Foreskin melanocyte (primary cell): ENCODE measurements at places on chromosomes 3 and 15.

- peak; percentile 33 for DNase-seq
Observed at GRCh38 chr15:72722071-72722696, 36.2 kb downstream of the BBS4 start.

DNA sequence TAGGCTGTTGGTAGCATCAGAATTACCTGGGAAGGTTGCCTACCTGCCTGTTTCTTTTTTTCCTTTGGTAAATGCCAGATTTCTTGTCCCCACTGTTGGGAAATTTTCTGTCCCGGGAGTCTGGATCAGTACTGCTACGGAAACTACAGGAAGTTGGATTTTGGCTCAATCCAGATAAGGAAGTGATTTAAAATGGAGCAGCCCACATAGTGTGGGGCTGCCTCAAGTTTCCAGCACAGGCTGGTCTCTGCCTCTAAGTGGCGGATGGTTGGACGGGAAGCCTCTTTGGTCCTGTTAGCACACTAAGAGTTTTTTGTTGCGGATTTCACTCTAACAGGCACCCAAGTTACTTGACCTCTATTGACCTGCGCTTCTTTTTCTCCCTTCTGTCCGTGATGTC lies 54.7 kb downstream of the EEFSEC start:
- no peak for DNase-seq

DNA sequence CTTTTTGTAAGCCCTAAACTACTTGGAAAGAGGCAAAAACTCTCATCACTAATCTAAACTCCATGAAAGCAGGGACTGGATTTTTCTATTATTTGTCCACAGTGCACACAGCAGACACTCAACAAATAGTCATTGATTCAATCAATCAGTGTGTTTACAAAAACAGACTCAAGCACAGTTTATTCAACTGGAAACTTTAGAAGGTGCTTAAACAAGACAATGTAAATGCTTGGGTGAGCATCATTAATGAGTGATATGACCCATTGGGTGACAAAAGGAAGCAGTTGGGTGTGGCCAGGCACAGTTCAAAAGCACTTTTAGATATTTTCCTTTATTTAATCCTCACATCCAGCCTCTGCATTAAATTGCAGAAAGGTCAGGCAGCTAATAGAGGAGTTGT lies 32.0 kb upstream of the PPP4R2 start:
- DNase-seq, result no peak

DNA sequence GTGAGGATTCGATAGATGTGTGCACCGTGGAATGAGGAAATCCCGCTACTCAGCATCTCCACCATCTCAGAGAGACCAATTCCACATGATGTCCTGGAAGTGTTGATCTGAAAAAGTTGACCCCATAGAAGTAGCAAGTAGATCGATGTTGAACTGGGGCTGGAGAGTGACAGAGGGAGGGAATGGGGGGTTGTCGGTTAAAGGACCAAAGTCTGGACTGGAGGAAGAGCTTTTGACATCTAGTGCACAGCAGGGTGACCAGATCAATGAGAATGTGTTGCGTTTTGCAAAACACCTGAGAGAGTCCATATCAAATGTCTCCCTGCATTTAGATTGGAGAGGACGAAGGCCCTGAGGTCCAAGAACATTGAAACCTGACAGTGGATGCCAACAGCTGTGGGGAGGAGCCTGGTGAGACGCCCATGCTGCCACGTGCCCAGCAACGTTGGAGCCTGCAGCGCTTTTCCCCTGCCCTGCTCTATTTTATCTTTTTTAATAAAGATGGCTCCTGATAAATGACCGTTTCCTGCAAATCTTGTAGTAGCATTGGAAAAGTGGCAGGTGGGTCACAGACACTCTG lies 30.1 kb upstream of the RPL32 start:
- no peak for DNase-seq

DNA sequence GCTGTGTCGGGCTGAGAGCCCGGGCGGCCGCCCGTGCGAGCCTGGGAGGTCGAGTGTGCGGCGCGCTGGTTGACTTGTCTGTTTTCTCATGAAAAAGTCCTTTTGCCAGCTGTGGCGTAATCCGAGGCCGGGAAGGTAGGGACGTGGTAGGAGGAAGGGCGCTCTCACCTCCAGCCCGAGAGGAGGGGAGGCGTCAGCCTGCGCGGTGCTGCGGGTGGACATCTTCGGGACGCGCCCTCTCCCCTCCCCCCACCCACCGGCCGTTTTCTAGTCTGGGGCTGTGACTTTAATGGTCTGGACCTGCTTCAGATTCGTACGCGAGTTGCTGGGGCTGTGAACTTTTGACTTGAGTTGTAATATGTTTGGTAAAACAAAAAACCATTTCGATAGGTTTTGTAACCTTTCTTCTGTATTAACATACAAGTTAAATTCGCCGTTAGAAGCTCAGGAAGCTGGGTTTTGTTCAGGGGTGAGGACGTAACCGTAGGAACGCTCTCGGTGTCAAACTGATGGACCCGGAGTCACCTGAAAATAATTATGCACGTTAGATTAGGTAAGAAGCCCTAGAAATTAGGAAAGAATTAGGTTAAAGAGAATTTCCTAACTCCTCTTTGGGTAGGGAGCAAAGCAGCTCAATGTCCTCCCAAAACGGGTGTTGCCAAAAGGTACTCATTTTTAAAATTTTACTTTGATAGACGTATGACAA lies 762 bp downstream of the NCK1 start:
- DNase-seq, result peak; percentile 25

DNA sequence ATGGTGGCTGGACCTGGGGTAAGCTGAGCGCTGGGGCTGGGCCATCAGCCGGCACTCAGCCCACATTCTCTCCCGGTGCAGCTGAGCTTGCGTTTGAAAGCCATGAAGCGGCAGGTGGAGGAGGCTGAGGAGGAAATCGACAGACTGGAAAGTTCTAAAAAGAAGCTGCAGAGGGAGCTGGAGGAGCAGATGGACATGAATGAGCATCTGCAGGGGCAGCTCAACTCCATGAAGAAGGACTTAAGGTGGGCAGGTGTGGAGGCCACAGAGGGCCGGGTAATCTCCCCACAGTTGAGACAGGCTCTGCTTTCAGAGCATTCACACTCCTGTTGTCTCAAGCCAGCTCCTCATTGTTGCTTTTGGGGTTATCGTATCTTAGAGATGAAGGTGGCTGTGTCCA lies 45.7 kb upstream of the MYZAP start:
- no peak for DNase-seq

GRCh38 chr3:45153658-45154437 lies 7.7 kb upstream of the CDCP1 start:
- DNase-seq, result no peak

GRCh38 chr15:68054628-68055223 lies 611 bp downstream of the PIAS1 start:
- peak; percentile 15 for DNase-seq
